ENCODE measurements at places on chromosomes 2 and 18.

DNA sequence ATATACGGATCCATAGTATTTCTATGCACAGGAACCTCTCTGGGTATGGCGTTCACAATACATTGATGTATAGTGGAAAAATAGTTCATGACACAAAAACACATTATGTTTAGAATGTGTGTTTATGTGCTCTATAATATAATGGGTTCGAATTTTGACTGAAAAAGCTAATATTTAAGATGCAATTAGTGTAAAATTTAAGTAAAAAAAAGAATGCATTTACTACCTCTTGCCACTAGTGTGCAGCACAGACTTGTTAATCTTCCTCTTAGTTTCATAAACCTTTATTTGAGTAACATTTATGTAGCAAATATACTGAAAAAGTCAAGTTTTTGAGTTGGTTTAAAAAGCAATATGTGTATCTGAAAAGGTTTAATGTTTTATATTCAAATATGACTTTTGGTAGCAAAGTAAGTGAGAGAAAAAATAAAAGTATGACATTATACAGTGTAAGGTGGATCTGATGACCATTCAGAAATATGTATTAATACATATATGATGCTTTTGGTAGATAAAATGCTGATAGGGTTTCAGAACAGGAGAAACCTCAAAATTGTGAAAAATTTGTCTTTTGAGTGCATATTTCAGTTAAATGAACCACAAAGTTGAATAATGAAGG lies 49.4 kb downstream of the CCDC102B start:
- DNase-seq: no peak

- no peak for DNase-seq
Observed at GRCh38 chr2:36667931-36668330, 28.6 kb upstream of the VIT start.

GRCh38 chr2:20148923-20149702 lies 75.8 kb downstream of the SDC1 start:
- no peak for DNase-seq

DNA sequence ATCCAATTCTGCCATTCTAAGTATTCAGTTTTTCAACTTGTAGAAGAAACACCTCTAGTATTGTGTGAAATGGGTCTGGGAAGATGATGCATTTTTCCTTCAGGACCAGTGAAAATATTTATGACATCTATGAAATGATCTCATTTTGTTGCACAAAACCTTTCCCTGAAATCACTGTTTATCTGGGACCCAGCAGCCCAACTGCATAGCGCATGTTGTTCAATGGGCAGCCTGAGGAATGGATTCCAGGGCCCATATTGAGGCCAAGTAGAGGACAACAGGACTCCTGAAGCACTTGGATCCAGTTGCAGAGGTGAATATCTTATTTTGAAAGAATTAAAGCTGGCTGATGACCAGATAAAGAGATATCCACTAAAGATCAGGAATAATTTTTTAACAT lies 7.3 kb downstream of the RBMS1 start:
- no peak for DNase-seq

GRCh38 chr2:171185165-171185818 lies 24.6 kb upstream of the TLK1 start:
- DNase-seq: no peak

DNA sequence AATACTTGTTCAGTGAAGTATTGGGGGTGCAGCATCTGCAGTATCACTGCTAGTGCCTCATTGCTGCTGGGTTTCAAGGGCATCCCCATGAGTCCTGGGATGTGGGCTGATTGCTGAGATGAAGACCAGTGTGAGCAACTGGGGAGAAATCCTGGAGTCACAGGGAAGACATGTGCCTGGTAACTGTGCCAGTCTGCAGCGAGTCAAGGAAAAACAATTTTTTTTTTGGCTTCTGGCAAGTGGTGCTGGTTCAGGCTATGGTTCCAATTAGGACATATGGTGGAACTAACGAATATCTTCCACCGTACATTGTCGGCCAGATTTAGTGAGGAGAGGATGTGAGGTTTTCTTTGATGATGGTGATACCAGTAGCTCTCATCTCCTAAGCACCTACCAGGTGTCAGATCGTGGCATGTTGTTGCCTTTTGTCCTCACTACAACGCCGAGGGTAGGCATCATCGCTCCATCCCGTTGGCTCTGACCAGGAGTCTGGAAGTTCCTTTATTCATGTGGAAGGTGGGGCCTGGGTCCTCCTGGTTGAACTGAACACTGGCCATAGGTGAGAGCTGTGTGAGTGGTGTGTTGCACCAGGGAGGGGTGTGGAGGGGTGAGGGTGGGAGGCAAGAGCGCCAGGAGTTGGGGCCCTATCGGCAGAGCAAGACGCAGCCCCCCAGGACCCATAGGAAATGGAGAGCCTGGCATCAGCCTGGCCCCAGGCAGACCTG lies 118.0 kb upstream of the HS6ST1 start:
- DNase-seq: no peak

Data from stimulated activated CD4-positive, alpha-beta T cell treated with anti-CD3 and anti-CD28 coated beads, Interleukin-1b, Interleukin-23, amount 100 ng/mL, for 1 hour (primary cell).